ENCODE measurements at places on chromosomes 3 and 15. TPM values are rescaled to one million over a fixed set of nuclear protein-coding genes. Genes with fewer than 3 reads are reported as not detected.

GRCh38 chr3:66302288-66302687 lies 81.5 kb downstream of the SLC25A26 start:
- no peak for DNase-seq

DNA sequence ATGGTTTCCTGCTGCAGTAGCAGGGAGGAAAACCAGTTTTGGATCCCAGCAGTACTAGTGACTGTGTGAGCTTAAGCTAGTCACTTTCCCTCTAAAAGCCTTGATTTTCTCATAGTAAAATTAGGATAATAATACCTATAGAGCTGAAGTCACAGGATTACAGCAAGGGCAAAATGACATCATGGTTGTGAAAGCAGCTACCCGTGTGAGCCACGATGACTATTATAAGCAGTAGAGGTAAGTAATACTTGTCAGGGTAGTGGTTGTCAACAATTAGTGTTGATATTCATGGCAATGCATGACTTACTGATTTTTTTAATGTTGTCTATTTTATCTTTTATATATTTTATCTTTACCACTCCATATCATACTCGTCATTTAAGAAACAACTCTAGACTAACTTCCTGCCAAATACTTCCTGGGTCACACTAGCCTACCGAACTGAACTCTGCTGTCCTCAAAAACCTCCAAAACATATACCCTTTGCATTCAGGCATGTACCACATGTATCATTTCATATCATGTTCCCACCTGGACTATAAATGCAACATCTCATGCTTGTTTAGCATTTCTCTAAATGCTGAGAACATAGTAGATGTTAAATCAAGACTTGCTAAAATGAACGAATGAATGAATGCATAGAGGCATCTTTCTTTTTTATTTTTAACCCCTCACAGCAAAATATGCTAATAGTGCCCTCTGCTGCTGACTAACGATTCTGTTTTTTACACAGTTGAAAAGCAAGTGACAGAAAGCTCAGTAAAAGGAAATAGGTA lies 172.6 kb downstream of the P3H2 start:
- DNase-seq = no peak

DNA sequence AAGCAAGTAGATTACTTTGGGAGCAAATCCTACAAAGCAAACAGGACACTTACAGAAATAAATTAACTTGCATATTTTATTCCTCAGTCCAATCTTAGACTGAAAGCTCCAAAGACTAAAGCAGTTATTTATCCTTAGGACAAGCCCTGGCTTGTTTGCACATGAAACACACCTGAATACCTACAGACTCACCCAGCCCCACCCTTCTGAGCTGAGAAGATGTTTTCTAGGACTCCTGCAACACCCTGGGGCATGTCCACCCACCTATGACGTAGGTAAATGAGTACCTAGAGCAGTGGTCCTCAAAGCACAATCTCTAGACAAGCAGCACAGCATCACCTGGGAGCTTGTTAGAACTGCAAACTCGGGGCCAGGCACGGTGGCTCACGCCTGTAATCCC lies 80.8 kb downstream of the ANXA2 start:
- no peak for DNase-seq

DNA sequence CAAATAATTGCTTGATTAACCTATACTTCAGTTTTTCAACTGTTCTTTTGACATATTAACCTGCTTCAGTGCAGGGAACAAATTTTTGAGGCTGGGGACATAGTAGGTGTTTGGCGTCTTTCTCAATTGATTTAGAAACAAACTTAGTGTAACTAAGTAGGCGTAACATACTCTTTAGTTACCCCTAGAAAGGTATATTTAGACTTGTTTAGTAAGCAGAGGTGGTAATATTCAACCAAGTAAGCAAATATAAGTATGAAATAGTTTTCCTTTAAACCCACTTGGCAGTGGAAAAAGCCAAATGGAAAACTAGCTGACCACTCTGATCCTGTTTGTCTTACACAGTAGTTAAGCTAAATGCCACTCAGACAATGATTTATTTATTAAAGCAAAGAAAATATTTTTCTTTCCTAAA lies 113.2 kb downstream of the MBNL1 start:
- DNase-seq = no peak

Gene ADCY5
- total RNA-seq = 41.1 TPM

Gene ZKSCAN7
- 2.3 TPM for total RNA-seq
